ENCODE measurements at places on chromosomes 16 and 17.

GRCh38 chr17:31593806-31594205 is 202.3 kb downstream of the RAB11FIP4 start:
- DNase-seq, result no peak

DNA sequence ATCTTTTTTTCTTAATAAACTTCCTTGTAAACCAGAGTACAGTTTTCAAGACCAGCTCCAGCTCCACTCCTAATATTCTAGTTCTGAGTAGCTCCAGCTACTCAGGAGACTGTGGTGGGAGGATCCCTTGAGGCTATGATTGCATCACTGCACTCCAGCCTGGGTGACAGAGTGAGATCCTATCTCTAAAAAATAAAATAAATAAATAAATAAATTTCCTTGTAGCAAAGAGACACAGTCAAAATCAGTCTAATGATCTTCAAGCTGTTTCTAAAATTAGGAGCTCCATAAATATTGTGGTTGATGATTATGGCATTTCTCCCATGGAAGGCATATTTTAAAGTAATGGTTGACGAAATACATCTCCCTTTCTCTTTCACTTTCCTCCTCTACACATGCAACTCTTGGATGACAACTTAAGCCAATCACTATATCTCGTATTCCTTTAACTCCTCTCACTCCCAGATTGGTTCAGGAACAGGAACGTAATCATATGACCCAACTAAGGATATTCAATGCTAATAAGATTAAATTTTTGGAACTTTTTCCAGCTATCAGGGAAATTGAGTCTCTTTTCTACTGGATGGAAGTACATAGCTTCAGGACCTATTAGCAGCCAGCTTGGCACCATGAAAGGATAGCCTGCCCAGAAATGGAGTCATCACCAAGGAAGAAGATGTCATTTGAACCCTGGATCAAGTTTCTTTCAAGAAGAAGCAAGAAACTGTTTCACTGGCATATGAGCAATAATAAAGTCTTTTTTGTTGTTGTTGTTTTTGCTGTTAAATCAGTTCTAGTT is 42.1 kb upstream of the TAOK1 start:
- DNase-seq, result no peak

- no peak for DNase-seq
Measured at GRCh38 chr17:60164697-60165096, 14.9 kb downstream of the CA4 start.

DNA sequence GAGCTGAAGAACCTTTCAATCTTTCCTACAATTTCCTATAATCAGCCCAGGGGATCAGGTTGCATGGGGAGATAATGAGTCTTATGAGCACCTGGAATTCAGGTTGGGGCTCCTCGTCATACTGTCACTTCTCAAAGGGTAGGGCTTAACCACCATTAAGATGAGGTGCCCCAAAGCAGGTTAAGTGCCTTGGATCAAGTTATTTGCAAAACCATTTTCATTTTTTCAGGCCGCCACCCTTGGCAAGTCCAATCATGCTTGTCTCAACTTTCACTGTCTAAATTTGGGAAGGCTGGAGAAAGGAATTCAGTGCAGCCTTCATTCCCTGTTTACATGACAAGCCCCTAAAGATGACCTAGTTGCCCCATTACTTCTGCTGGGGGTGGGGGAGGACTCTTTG is 44.9 kb upstream of the TANGO6 start:
- no peak for DNase-seq

GRCh38 chr16:47492428-47493377 is 31.6 kb downstream of the PHKB start:
- no peak for DNase-seq

- DNase-seq, result no peak
Measured at GRCh38 chr17:80198144-80198661, 21.9 kb downstream of the SGSH start.

GRCh38 chr16:55529018-55529417 is 20.1 kb downstream of the LPCAT2 start:
- no peak for DNase-seq

GRCh38 chr17:15469260-15469659 is 1.8 kb upstream of the CDRT4 start:
- DNase-seq, result no peak

DNA sequence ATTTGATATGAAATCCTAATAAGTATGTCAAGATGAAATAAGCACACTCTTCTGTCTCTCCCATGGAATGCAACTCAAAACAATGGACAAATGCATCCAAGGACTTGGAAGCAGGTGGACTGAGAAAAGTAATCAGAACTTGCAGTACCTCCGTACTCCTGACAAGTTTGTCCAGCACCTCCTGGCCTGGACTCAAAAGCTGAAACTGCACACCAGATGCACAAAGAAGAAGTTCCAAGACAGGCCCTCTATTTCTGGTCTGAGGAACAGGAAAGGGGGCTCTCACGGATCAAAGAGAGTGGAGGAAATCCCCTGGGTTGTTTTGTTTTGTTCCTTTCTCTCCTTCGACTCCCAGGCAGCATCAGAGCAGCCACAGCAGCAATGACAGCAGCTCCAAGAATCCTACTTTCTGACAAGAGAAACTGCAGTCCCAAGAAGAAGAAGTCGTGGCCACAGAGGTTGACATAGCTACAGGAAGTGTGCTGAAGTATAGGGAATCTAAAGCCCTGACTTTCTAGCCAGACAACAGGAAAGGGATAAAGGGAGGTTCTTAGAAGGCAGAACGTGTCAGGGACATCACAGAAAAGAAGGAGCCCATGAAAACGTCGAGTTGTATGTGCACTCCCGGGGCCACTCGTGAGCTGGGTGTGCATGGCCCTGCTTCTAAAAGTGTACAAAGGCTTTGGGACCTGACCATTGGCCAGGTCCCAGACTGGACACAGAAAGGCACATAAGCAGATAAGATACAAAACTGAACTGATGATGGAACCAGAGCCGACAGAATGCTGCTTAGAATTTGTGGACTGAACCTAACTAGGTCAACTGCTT is 29.3 kb downstream of the AKAP10 start:
- no peak for DNase-seq

DNA sequence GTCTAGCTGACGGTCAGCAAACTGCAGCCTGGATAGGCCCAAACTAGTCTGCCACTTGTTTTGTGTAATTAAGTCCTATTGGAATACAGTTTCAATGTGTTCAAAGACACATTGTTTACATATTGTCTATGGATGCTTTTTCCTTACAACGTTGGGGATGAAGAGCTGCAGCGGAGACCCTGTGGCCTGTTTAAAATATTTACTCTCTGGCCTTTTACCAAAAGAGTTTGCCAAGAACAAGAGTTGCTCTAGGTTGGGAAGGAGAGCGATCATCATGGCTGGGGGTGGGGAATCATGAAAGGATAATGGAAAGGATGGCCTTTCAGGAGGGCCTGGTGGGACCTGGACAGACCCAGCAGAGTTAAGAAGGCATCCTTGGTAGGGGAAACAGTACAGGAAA is 274.9 kb upstream of the ZFHX3 start:
- no peak for DNase-seq

GRCh38 chr17:31919802-31920525 is 16.8 kb upstream of the SUZ12 start:
- no peak for DNase-seq

All from stimulated activated CD4-positive, alpha-beta T cell treated with anti-CD3 and anti-CD28 coated beads, TNF-alpha, amount 100 ng/mL, for 48 hours (primary cell).